HFFc6 (cell line): ENCODE measurements at places on chromosomes 7 and 10. TPM values are rescaled to one million over a fixed set of nuclear protein-coding genes. Genes with fewer than 3 reads are reported as not detected.

Gene GPR26
- total RNA-seq, result not detected in 2 replicates

Gene OGDHL
- total RNA-seq, result 0.05 to 0.19 TPM (median 0.09 TPM) in 3 replicates

Gene MYL10
- not detected in 3 replicates for total RNA-seq

DNA sequence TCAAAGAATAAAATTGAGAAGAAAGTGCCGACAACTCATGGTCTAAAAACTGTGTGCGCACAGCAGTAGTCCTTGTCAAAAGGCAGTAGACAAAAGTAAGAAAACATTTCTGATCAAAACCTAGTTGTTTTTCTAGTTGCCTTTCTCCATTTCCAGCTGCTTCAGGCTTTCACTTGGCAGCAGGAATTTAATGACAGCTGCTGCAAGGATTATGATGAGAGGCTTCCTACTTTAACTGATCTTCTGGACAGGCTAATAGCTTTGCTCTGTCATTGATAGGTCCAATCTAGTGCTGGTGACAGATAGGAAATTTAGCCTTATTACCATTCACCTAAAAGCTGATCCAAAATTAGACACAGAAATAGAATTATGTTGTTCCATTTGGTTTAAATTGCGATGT, 110.7 kb upstream of the SEMA3C start:
- no peaks in the 10 kb centered on the region for H3K36me3 ChIP-seq
- no peak overlapping the region for H3K27ac ChIP-seq
- H3K4me3 ChIP-seq, result no peak overlapping the region

DNA sequence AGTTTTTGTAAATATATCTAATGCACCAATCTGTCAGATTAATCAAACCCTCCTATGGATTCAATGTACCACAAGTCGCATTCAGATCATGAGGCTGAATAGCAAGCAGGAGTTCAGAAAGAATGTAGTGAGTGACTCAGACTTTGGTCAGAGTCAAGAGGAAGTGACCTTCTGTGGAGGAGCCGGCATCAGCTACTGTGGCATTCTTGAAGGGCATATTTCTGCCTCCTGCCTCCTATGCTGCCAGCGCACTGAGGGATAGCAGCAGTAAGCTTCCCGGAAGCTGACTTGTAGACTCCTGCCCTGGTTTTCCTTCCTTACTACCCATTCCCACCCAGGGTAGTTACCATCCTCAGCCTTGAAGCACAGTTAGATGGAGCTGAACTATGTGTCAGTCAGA, 867.5 kb downstream of the NRG3 start:
- peak overlapping the region; percentile 50; the same call in 1 of the 2 replicates for H3K27ac ChIP-seq
- no peak overlapping the region for H3K4me3 ChIP-seq
- peaks cover 17% of the 10 kb centered on the region for H3K4me1 ChIP-seq
- no peaks in the 10 kb centered on the region for H3K27me3 ChIP-seq
- no peaks in the 10 kb centered on the region for H3K36me3 ChIP-seq

- no peak overlapping the region for H3K27ac ChIP-seq
- no peaks in the 10 kb centered on the region for H3K4me1 ChIP-seq
- DNase-seq, result no peak
Observed at GRCh38 chr10:117946525-117947070, 100.1 kb downstream of the RAB11FIP2 start.

DNA sequence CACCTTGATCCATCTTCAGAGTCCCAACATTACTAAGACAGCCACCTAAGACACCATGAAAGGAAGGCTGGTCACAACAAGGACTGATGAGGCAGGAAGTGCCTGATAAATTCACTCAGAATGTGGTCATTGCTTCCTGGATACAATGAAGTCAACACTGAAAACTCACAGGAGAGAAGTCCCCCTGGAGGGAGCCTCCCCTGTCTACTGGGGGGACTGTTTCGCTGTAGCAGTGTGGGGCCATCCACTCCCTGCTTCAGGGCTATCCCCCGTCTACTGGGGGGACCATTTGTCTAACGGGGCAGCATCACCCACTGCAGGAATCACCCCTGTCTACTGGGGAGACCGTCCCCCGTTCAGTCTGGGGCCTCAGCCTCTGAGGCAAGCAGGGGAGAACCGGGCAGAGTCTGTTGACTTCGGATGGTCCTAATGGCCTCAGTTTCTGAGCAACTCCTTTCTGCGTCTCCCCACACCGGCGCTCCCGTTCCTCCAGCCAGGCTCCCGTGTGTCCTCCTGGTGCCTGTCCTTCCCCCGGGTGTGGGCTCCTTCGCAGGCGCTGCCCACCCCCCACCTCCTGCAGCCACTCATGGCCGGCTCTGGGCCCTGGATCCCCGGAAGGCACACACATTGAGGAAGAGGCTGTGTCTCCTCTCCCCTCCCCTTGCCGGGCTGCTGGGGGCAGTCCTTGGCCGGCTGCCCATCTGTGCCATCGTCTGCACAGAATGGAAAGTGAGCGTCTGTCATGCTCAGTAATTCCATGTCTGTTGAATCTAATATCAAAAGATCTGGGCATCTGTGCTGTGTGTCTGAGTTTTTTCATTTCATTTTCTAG, 59.9 kb upstream of the DNAJB6 start:
- H3K27ac ChIP-seq, result peak overlapping the region; percentile 78
- 0 out of 2 replicates have a peak overlapping the region, but pooled peaks have one; percentile 5 for H3K4me3 ChIP-seq
- H3K36me3 ChIP-seq, result peaks cover 5% of the 10 kb centered on the region; the same call in 1 of the 2 replicates

DNA sequence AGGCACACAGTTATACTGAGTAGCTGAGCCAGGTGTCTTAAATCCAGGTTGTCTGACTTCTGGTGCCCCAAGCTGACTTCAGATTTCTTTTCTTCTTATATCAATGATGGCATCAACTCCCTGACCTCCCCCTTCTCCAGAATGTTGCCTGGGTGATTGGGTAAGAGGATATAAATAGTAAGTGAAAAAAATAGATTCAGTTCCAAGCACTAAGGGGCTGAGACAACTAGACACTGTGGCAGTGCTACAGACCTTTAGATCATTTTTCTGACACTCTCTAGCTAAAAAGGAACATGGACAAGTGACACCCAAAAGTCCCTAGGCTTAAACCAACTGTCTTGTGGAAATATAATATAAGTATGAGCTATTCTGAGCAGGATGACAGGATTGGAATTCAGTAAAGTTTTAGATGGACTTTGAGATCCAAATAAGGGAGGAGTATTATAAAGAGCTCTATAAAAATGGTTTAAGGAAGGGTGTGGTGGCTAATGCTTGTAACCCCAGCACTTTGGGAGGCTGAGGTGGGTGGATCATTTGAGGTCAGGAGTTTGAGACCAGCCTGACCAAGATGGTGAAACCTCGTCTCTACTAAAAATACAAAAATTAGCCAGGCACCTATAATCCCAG, 589.1 kb upstream of the GALNT17 start:
- H3K27me3 ChIP-seq, result no peaks in the 10 kb centered on the region
- no peak overlapping the region for H3K27ac ChIP-seq
- DNase-seq, result no peak
- no peak overlapping the region for H3K4me3 ChIP-seq
- H3K4me1 ChIP-seq, result no peaks in the 10 kb centered on the region

- DNase-seq, result peak; percentile 75
- H3K36me3 ChIP-seq, result no peaks in the 10 kb centered on the region
- peak overlapping the region; percentile 7; the same call in 1 of the 2 replicates for H3K4me3 ChIP-seq
- H3K27ac ChIP-seq, result 0 out of 2 replicates have a peak overlapping the region, but pooled peaks have one; percentile 0
- peaks cover 2% of the 10 kb centered on the region for H3K27me3 ChIP-seq
Observed at GRCh38 chr7:24576171-24577025, 3.1 kb downstream of the PALS2 start.

DNA sequence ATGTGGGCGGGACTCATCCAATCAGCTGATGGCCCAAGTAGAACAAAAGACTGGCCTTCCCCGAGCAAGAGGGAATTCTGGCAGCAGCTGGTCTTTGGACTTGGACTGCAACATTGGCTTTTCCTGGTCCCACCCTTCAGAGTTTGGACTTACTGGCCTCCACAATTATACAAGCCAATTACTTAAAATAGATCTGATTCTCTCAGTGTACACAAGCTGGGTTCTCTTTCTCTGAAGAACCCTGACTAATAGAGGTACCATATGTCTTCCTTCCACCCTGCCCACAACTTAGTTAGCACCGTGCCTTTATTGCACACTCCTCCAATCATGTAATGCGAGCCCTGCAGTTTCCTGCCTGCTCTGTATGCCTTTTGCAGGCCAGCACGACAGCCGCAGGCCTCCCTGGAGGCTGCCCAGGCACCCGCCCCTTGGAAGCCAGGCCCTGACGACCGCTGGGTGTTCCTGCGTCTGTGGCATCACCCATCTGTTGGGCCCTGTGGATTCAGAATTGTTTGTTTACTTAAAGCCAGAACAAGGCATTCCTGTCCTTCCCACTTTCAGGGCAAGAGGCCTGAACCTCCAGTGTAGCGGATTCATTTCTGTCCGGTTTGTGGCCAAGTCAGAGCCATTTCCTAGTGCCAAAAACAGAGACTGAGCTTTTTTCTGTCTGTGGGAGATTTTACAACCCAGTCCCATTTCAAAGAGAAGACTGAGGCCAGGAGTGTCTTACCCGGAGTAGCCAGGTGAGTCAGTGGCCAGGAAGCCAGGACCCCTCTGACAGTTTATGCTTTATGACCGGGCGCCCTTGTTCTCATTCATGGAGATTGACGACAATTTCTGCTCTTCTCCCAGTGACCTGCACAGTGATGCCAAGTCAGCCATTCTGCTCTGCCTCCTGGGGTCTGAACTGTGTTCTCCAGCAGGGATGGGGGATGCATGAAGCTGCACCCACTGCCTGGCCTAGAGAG, 968 bp upstream of the INMT start:
- no peaks in the 10 kb centered on the region; the same call in 1 of the 2 replicates for H3K36me3 ChIP-seq
- DNase-seq, result peak; percentile 72
- H3K27me3 ChIP-seq, result peaks cover 11% of the 10 kb centered on the region
- H3K4me1 ChIP-seq, result peaks cover 17% of the 10 kb centered on the region
- H3K4me3 ChIP-seq, result peak overlapping the region; percentile 11

DNA sequence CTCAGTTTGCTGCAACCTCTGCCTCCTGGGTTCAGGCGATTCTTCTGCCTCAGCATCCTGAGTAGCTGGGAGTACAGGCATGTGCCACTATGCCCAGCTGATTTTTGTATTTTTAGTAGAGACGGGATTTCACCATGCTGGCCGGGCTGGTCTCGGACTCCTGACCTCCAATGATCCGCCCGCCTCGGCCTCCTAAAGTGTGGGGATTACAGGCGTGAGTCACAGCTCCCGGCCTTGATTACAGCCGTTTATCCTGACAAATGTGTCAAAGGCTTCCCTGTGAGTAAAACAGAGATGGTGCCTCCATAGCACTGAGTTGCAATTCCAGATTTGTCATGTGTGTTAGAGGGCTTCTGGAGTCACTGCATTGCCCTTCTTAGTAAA, 273.7 kb downstream of the CCDC3 start:
- H3K36me3 ChIP-seq, result no peaks in the 10 kb centered on the region
- no peak for DNase-seq
- no peak overlapping the region for H3K27ac ChIP-seq
- peaks cover 9% of the 10 kb centered on the region for H3K27me3 ChIP-seq
- H3K4me3 ChIP-seq, result no peak overlapping the region
- 0 out of 2 replicates have a peak, but pooled peaks cover 6% of the 10 kb centered on the region for H3K4me1 ChIP-seq

GRCh38 chr7:121113288-121113687, 124.8 kb downstream of the CPED1 start:
- H3K36me3 ChIP-seq, result peaks cover 12% of the 10 kb centered on the region
- H3K4me3 ChIP-seq, result no peak overlapping the region
- peak; percentile 45 for DNase-seq
- H3K27me3 ChIP-seq, result no peaks in the 10 kb centered on the region; the same call in 1 of the 2 replicates
- no peak overlapping the region for H3K27ac ChIP-seq

- no peak overlapping the region for H3K4me3 ChIP-seq
- H3K27ac ChIP-seq, result 0 out of 2 replicates have a peak overlapping the region, but pooled peaks have one; percentile 2
- no peaks in the 10 kb centered on the region; the same call in 1 of the 2 replicates for H3K27me3 ChIP-seq
- H3K36me3 ChIP-seq, result no peaks in the 10 kb centered on the region
Observed at GRCh38 chr7:41628901-41629300, 74.0 kb downstream of the INHBA start.

- H3K27me3 ChIP-seq, result peaks cover 4% of the 10 kb centered on the region; the same call in 1 of the 2 replicates
- no peaks in the 10 kb centered on the region for H3K36me3 ChIP-seq
- H3K4me3 ChIP-seq, result peak overlapping the region; percentile 52
- peak; percentile 94 for DNase-seq
- H3K4me1 ChIP-seq, result peaks cover 41% of the 10 kb centered on the region
Observed at GRCh38 chr7:36048141-36048901, 104.7 kb upstream of the EEPD1 start.

DNA sequence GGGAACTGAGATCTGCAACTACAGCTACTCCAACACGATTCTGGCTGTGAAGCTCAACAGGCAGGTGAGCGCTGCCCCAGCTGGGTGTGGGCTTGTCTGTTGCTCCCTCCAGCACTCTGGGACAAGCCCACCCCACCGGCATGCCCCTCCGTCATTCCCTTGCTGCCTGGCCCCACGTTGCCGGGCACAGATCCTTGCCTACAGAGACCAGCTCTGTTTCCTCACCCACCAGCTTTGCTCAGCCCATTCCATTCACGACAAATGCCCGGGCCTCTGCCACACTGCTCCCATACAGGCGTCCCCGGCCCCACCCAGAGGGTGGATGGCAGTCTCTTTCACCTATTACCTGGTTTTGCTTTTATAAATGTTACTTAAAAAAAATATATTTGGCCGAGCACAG, 24.6 kb downstream of the WIPI2 start:
- H3K36me3 ChIP-seq, result peaks cover 33% of the 10 kb centered on the region
- no peak for DNase-seq
- H3K27me3 ChIP-seq, result peaks cover 6% of the 10 kb centered on the region
- H3K4me1 ChIP-seq, result no peaks in the 10 kb centered on the region

DNA sequence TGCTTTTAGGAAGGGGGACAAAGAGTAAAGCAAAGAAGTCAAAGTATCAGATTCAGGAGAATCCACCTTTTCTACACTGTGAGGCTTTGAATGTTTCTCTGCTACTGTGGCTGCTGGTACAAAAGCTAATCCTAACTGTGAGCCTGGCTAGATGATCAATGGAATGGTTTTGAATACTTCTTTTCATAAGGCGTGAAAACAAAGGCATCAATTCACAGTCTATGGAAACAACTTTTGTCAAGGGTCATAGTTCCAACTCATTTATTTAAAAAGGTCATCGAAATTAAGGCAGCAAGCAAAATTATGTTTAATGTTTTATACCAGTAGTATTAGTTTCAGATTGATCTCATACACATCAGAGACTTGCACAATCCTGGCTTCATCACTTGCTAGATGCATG, 118.1 kb downstream of the CTTNBP2 start:
- H3K4me3 ChIP-seq, result no peak overlapping the region
- H3K36me3 ChIP-seq, result no peaks in the 10 kb centered on the region
- H3K4me1 ChIP-seq, result no peaks in the 10 kb centered on the region
- H3K27ac ChIP-seq, result no peak overlapping the region
- DNase-seq, result no peak

DNA sequence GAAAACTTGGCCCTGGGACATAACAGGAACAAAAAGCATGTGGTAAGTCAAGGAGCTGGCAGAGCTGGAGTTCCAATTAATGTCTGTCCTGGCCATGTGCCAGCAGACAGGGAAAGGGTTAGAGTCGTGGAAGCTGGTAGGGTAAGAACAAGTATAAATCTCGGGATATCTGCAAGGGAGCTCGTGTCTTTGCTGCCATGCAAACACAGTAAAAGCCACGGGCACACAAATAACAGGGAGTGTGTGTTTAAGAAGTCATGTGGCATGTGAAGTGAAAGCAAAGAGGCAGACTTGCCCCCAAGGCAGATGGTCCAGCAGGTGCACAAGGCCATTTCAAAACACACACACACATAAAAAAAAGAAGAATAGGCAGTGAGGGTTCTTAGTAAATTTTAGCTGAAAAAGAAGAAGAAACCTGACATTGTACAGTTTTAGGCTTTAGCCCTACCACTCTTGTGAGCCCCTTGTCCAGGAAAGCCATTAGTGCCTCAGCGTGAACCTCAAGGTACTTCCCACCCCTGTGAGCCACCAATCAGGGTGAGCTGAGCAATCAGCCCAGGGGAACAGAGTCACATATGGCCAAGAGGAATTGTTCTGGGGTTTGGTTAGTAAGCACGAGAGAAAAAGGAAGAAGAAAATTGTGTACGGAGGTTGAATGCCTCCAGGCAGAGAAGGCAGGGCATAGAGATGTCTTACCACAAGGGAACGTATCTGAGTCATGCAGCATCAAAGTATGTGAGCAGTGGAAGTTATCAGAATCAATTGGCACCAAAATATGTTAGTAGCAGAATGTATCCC, 32.8 kb upstream of the ARHGAP12 start:
- peaks cover 59% of the 10 kb centered on the region for H3K4me1 ChIP-seq
- peak overlapping the region; percentile 63 for H3K4me3 ChIP-seq
- H3K36me3 ChIP-seq, result peaks cover under 1% of the 10 kb centered on the region; the same call in 1 of the 2 replicates
- H3K27me3 ChIP-seq, result no peaks in the 10 kb centered on the region
